Activated CD4-positive, alpha-beta memory T cell treated with anti-CD3 and anti-CD28 coated beads, Interleukin-2, amount 10 ng/mL, durations not matched to agents 7 days and 5 days (primary cell): ENCODE measurements at places on chromosomes 6 and 20. TPM values are rescaled to one million over a fixed set of nuclear protein-coding genes. Genes with fewer than 3 reads are reported as not detected.

Gene SCUBE3
- total RNA-seq: not detected

Gene BTNL2
- not detected for total RNA-seq

DNA sequence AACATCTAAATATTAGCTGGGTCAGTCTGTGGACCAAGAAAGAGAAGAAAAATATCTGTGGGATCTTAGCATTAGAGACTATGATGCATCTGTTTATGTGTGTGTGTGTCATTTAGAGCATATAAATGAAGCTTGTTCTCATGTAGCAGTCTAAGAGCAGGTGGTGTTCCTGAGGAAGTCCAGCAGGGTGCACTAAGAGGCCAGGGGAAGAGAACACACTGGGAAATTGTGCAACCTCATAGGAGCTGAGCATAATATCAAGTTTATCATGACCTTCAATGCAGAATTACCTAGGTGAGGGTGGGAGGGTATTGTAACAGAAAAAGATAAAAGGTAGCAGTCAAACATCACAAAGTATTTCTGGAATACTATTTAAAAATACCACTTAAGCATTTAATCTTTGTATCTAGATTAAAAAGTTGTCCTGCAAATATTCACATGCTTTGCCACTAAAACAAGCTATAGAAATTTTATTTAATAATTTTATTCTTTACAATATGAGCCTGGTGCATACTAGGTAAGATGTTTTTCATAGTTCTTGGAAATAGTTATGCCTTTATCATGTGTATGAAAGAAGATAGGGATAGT, 80.5 kb downstream of the SMPDL3A start:
- DNase-seq: no peak

DNA sequence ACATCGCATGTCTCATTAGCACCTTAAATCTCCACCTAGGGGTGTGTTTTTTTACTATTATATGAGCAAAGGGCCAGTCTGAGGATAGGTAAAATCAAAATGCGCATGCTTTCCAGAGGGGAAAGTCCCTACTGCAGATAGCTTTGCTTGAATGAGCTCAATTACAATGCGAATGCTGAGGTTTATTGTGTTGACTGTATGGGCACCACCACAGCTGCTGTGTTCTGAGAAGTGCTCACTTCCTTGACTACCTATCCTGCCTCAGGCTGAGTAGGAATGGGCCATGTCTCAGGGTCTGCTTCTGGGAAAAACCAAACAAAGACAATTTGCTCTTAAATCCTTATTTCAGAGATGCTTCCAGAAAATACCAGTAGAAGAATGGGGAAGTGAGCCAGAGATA, 36.6 kb downstream of the MOCS1 start:
- no peak for DNase-seq
